HS-27A (cell line): ENCODE measurements at places on chromosomes 2 and 18.

- DNase-seq: peak; percentile 26
Observed at GRCh38 chr2:85353876-85354285, 447 bp downstream of the RETSAT start.

GRCh38 chr2:231936491-231936890 lies 10.3 kb upstream of the NPPC start:
- DNase-seq: no peak

GRCh38 chr2:158202161-158202815 lies 100.6 kb downstream of the UPP2 start:
- DNase-seq: no peak

GRCh38 chr2:55092439-55092838 lies 42.2 kb upstream of the RTN4 start:
- no peak for DNase-seq

DNA sequence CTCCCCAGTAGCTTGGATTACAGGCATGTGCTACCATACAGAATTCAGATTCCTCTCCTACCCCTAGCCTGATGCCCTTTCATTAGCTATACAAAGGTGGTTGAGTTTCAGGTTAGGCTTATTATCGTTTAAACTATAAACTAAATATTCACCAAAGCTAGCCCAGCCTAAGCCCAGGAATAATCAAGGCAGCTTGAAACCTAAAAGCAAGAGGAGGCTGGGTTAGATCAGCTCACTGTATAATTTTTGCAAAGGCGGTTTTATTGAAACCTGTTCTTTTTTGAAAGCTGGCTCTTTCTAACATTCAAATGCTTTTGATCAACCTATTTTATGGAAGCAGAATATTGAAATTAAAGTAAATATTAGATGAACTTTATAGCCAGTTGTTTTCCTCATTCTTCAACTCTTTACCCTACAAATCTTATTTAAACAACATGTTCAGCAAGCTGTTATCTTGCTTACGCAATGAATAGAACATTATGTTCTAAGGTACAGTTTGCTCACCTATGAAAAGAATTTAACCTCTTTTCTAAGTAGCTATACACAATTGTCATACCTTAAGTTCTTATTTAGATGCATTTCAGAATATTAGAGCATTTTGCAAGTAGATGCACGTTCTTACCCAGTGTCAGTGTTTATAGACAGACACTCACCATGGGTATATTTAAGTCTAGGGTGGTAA lies 241.6 kb downstream of the NEDD4L start:
- DNase-seq: no peak

GRCh38 chr2:21836261-21836660 lies 712.5 kb downstream of the TDRD15 start:
- DNase-seq: no peak

DNA sequence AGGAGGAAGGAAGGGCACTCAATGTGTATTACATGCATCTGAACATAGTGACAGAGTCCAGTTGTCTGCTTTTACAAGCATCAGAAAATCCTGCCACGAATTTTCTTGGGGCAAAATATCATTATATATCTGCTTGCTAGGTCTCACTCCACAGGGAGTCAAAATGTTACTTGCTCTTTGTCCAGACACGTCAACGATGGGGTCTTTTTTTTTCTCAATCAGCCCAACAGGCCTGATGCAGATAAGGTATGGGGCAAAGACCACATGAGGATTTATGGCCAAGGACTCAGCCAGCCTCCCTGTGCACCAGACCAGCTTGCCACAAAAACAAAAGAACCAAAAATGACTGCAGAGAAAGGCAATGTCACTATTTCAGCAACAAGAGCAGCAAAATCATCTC lies 323.4 kb upstream of the PKDCC start:
- DNase-seq: no peak

DNA sequence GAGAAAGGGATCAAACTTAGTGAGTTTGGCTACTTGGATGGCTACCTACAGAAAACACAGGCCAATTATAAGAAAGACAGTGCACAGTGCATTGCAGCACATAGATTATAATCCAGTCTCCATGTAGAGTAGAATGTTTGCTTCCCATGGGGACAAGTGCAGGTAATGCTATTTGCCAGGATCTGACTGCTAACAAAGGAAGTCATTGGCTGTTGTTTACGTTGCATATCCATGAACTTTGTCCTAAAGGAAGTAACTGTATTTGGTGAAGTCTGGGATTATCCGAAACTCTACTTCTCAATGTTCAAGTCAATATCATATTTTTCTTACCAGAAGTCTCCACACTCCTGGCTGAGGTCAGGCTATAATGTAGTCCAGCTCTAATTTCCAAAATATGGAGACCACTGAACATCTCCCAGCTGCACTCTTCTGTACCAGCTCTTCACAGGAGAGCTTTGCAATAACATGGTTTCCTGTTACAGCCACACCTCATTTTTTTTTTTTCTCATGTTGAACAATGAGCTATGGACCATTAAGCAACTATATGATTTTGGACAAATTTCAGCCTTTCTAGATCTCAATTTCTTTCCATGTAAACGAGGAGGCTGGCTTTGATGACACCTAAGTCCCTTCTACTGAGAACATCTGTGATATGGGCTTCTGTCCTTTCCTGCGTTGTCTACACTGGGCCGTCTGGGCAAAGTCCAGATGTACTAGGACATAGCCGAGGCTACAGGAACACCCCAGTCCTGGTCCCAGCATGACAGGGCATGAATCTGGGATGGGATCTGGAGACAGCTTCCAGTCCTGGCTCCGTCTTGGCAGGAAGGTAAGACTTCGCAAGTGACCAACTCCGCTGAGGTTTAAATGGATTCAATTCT lies 154.8 kb downstream of the LAMA1 start:
- DNase-seq: no peak

GRCh38 chr2:69159986-69160385 lies 147.0 kb downstream of the ANTXR1 start:
- no peak for DNase-seq

DNA sequence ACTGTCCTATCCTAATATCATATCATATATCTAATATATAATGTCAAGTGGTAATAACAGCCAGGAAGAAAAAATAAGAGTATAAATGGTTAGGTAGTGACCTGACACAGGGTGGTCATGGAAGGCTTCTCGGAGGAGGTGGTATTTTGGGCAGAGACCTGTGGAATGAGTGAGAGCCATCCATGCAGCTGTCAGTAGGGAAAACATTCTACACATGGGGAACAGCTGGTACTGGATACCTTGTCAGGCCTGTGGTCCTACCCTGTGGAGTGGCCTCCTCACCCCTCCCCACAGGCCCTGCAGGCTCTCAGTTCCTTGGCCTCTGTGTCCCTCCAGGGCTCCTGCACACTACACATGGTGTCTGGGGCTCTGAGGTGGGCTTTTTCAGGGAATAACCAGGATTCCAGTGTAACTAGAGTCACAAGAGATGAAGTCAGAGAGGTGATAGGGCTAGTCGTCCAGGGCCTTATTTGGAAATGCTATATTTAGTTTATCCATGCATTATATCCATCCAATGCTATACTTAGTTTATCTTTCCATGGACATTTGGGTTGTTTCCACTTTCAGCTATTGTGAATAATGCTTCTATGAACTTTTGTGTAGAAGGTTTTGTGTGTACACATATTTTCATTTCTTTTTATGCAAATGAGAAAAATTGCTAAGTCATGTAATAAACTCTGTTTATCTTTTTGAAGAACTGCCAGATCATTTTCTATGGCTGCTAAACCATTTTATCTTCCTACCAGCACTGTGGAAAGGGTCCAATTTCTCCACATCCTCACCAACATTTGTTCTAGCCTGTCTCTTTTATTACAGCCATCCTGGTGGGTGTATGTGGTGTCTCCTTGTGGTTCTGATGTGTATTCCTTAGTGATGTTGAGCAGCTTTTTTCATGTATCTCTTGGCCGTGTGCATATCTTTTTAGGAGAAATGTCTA lies 75.6 kb downstream of the TPGS2 start:
- DNase-seq: no peak

- DNase-seq: no peak
Observed at GRCh38 chr2:219521066-219521880, 7.0 kb downstream of the ASIC4 start.
